ENCODE measurements at places on chromosomes 7 and 10. TPM values are rescaled to one million over a fixed set of nuclear protein-coding genes. Genes with fewer than 3 reads are reported as not detected.

The NKX1-2 gene
- total RNA-seq: not detected

GRCh38 chr7:16004702-16005101, 318.2 kb upstream of the MEOX2 start:
- no peak for DNase-seq

- DNase-seq: no peak
Measured at GRCh38 chr10:78314651-78315050, 281.0 kb downstream of the RPS24 start.

DNA sequence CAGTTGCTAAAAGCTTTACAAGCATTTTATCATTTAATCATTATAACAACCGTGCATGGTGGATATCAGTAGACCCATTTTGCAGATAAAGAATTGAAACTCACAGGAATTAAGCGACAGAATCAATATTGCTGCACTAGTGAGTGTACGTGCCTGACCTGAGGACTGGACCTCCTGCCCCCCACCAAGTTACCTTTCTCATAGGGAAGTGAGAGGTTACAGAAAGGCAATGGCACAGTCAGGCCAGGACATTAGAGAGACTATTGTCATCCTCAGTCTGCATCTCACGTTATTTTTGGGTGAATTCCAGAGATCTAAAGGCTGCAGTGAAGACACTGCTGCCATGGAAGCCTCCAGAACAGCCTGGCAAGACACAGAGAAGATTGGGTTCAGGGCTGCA, 80.9 kb downstream of the WDFY4 start:
- DNase-seq: no peak

DNA sequence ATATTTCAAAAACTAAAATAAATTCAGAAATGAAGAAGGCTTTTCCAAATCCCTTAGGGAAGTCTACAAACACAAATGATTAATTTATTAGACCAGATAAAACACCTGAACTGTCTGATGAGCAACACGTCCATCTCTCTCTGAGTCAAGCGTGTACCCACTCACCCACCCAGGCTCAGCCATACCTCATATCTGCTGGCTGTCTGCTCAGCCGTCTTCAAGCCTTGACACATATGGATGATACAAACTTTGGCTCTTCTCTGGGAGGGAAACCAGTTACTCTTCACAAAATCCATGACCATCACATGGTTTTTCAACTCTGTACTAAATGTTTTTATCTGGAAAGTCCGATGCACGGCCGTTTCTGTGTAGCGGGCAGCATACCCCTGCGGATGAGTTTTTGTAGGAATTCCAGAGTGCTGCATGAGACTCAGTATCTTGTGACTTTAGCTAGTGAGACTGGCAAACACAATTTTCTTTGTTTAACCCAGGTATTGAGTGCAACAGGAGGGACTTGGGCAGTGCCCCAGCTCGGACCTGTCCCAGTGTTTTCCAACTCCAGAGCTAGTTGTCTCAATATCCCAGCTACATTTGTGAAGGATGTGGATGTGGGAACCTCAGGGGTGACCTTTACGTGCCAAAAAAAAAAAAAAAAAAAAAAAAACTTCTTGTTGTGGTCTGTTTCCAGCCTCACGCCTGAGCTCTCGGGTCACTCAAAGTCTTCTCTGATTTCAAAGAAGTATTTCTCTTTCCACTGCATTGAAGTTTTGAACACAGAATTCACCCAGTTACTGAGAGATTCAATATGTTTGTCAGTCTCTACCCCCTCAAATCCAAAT, at the start of gene C10orf90:
TSS of gene C10orf90 (minus strand) at position 638 of the 839 bp plus-strand sequence. CDS start at position 425, 213 bp downstream.
- no peak for DNase-seq

- DNase-seq: no peak
Measured at GRCh38 chr10:71393841-71394475, 2.8 kb upstream of the CDH23 start.

Data from osteoblast (primary cell).